SK-N-MC (cell line): ENCODE measurements at places on chromosomes 4 and X.

- DNase-seq, result no peak
Observed at GRCh38 chr4:44660396-44660795, 9.0 kb upstream of the YIPF7 start.

DNA sequence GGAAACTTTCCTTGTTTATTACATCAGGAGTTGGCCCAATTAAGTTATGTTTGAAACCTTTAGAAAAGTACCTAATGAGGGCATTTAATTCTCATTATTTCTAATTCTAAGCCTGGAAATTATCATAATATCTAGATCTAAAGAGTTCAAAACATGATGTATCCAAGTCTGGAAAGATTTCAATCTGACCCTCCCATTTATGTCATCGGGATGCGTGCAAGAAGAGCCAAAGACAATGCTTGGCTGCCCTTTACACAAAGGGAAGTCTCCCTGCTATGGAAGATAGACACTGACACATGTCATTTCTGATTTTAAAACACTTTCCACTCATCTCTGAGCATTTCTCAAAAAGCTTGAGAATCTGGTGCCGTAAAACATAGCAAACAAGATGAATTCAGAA lies 222.4 kb downstream of the ANTXR2 start:
- no peak for DNase-seq

DNA sequence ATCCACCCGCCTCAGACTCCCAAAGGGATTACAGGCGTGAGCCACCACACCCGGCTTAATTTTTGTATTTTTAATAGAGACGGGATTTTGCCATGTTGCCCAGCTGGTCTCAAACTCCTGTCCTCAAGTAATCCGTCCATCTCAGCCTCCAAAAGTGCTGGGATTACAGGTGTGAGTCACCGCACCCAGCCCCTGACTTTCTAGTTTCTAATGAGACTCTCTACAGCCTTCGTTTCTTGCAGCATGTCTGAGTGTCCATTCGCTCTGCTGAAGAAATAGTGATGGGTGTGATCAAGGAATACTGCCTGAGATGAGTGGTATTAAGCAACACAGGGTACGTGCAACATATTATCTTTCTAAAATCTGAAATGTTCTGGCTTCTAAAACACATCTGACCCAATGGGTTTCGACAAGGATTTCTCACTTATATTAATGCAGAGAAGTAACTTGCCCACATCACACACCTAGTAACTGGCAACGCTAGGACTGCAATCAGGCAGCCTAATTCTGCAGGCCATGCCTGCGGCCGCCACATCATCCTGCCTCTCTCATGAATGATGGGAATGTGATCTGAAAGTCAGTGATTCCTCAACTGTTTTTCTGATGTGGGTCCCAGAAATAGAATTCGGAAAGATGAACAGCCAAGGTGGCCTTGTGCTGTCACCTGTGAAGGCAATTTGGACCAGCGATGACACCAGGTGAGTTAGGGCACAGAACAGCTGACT lies 74.3 kb downstream of the RBM47 start:
- DNase-seq, result no peak

GRCh38 chrX:17496407-17496806 lies 121.4 kb downstream of the NHS start:
- DNase-seq, result no peak

DNA sequence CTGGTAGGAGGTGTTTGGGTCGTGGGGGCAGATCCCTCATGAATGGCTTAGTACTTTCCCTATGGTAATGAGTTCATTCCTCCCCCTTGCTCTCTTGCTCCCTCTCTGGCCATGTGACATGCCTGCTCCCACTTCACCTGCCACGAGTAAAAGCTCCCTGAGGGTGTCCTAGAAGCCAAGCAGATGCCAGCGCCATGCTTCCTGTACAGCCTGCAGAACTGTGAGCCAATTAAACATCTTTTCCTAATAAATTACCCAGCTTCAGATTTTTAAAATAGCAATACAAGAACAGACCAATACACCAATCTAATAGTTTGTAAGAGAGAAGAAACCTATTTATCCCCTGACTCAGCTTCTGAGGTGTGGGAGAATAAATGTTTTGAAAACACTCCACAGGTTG lies 60.5 kb downstream of the FGFBP1 start:
- DNase-seq, result no peak

GRCh38 chr4:57148177-57148576 lies 38.0 kb upstream of the IGFBP7 start:
- DNase-seq, result no peak

- DNase-seq, result no peak
Observed at GRCh38 chrX:68684291-68684918, 36.9 kb downstream of the STARD8 start.
